ENCODE measurements at places on chromosomes 1 and 21. TPM values are rescaled to one million over a fixed set of nuclear protein-coding genes. Genes with fewer than 3 reads are reported as not detected.

BLACAT1 gene
- 0.36 TPM for total RNA-seq

MAN1A2 gene
- total RNA-seq = 37.9 TPM

DNA sequence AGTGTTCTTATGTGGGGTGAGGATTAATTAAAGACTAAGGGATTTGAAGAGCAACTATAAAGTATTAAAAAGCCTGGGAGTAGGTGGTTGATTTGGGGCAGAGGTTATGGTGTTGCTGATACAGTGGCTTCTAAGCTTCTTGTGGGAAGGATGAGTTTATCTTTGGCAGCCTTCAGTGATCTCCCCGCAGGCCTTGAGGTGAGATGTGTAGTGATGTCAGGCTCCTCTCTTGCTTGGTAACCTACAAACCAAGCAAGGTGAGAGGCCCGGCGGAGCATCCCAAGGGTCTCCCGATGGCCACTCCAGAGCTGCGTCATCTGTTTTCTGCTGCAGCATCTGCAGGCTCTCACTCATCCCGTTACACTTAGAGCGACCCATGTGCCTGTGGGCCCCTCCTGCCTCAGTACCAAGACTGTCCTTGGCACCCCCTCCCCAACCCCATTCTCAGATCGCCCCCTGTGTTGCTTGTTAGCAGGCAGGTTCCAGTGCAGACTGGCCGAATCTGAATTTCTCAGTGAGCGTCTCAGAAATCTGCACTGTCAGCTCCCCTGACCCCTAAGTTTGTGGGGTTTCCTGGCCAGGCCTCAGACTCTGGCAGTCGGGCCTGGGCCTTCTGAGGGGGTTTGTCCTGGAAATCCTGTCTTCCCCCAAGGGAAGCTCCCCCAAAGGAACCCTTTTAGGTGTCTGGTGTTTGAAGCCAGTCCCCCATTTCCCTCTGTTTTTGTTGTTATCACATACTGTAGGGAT lies 77.9 kb downstream of the GALNT2 start:
- DNase-seq = no peak

DNA sequence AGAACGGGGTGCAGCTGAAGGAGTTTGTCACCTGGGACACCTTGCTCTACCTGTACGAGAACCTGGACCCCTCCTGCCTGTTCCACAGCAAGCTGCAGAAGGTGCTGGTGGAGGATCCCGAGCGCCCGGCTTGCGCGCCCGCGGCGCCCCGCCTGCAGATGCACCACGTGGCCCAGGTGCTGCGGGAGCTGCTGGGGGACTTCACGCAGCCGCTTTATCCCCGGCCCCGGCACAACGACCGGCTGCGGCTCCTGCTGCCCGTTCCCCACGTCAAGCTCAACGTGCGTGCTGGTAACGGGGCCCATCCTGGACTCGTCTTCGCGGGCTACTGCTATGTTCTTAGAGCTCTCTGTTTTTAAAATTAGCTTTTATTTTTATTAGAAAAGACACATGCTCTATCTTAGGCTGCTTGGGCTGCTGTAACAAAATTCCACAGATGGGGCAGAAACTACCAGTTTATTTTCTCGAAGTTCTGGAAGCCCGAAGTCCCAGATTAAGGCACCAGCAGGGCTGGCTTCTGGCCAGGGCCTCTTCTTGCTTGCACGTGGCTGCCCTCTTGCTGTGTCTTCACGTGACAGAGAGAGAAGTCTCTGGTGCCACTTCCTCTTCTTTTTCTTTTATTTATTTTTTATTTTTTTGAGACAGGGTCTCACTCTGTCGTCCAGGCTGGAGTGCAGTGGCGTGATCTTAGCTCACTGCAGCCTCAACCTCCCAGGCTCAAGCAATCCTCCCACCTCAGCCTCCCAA lies 38.1 kb downstream of the TRPM2 start:
- peak; percentile 80 for DNase-seq

- no peak for DNase-seq
Measured at GRCh38 chr21:44940116-44940631, 345 bp downstream of the SLX9 start.

DNA sequence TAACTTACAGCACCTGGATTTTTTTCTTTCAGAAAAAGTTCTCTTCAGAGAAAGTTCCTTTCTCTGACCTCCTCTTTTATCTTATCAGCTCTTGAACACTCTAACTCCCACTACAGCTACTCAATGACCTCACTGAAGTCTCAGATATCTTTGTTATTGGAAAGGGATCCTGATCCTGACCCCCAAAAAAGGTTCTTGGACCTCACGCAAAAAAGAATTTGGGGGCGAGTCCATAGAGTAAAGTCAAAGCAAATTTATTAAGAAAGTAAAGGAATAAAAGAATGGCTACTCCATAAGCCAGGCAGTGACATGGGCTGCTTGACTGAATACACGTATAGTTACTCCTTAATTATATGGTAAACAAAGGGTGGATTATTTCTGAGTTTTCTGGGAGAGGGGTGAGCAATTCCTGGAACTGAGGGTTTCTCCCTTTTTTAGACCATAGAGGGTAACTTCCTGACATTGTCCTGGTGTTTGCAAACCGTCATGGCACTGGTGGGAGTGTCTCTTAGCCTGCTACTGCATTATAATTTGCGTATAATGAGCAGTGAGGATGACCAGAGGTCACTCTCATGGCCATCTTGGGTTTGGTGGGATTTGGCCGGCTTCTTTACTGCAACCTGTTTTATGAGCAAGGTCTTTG lies 44.2 kb downstream of the WDR64 start:
- DNase-seq = no peak

- DNase-seq = no peak
Measured at GRCh38 chr1:160779626-160780397, 16.2 kb upstream of the LY9 start.

- no peak for DNase-seq
Measured at GRCh38 chr1:85420199-85420598, 44.8 kb downstream of the DDAH1 start.
